Stimulated activated CD8-positive, alpha-beta memory T cell treated with anti-CD3 and anti-CD28 coated beads, Interleukin-12 subunit alpha, Interleukin-12 subunit beta, amount 100 ng/mL, for 4 hours (primary cell): ENCODE measurements at places on chromosomes 3 and 15.
A peak's percentile ranks its signal among the peaks of the same experiment; 100 is the strongest.

DNA sequence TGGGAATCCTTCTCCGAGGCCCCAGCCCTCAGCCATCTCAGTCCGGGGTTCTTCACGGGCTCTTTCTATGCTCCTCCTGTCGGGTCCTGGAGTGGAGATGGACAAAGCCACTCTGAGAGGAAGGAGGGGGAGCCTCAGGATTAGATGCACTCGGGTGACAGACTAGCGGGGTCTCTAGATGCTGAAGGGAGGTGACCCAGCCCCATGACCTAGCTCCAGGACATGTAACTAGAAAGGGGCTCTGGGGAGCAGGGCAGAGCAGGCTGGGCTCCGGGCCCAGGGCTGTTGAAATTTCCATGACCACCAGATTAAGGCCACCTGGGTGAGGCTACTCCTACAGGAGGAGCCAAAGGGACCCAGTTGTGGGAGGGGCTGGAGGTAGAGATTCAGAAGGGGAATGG lies 14.8 kb upstream of the SKIC8 start:
- no peak for DNase-seq

DNA sequence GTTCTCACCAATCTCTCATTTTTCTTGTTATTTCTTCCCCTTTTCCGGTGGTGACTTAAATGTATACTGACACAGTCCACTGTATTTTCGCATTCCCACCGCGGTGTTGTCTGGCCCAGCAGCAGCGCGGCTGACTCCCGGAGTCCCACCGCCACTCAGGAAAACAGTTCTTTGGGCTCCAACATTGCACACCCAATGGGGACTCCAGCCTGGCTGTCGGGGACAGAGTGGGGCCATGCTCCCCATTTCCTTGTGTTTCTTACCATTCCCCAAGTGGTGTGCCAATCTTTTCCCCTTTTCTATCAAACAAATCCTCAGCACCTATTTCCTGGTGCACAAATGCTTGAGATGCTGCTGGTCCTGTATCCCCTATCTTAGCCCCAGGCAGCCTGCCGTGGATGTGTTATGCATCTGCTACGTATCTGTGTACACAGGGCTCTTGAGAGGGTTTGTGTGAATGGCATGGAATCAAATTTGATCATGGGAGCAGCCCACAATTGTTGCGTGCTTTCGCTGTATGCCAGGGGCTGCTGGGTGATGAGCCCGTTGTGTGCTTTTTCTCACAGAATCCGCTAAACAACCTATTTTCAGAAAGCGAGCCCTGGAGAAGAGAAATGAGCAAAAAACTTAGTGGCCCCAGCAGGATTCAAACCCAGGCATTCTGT lies 219.1 kb upstream of the RGMA start:
- DNase-seq, result no peak

GRCh38 chr15:89662893-89663626 lies 7.8 kb upstream of the KIF7 start:
- no peak for DNase-seq

- no peak for DNase-seq
Observed at GRCh38 chr3:16697443-16698147, 92.4 kb upstream of the DAZL start.

DNA sequence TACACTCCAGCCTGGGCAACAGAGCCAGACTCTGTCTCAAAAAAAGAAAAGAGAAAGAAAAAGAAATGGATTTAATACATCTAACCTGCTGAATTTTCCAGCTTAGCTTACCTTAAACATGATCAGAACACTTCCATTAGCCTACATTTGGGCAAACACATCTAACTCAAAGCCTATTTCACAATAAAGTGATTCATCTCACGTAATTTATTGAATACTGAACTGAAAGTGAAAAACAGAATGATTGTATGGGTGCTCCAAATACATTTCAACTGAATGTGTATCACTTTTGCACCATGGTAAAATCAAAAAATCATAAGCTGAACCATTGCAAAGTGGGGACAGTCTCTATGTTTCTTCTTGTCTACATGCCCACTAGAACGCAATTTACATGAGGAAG lies 9.0 kb downstream of the PIK3R4 start:
- DNase-seq, result no peak

DNA sequence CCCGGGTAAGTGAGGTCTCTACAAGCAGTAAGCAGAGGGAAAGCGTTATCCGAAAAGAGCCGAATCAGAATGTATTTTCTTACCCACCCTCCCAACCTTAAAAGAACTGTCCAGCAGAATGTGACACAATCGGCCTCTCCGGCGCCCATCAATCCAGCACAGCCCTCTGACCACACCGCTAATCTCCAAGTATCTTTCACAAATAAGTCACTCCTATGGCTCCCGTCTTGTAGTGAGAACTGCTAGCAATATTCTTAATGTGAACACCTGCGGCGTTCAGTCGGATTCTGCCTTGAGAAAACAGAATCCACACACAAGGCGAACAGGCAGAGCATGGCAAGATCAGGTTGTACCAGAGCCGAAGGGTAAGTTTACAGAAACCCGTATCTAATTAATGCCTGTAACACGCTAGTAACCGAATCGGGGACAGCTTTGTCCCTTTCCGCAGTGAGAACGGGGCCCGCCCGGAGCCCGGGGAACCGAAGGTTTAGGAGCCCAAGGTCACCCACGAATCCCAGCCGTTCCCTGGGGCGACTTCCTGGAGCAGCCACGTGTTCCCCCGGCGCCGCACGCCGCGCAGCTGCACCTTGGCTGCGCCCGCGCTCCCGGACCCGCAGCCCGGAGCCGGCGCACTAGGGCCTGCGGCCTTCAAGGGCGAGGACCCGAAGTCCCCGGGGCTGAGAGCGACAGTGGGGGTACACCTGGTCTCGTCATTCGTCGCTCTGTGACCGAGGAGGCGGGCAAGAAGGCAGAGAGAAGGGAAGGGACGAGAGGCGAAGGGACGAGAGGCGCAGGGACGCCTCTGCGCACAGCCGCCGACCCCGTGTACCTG lies 672 bp downstream of the TFRC start:
- DNase-seq, result peak; percentile 33

- no peak for DNase-seq
Observed at GRCh38 chr3:177378168-177378567, 180.9 kb upstream of the TBL1XR1 start.

DNA sequence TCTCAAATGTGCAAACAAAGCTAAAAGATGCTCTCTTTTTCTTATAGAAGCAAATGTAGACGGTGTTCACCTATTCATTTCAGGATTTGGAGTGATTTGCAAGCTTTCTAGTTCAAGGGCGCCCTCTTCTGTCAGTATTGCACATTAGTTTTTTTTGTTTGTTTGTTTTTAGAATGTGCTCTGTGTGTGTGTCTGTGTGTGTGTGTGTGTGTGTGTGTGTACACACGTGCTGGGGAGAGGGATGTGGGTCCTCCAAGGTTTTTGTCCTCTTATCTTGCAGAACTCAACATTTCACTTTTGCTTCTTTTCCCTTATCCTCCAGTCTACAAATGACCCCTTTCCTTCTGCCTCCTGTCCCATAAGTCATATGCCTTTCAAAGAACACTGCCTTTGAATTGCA lies 23.5 kb downstream of the DNAH1 start:
- DNase-seq, result no peak

- no peak for DNase-seq
Observed at GRCh38 chr3:197507081-197507480, 48.7 kb downstream of the BDH1 start.

DNA sequence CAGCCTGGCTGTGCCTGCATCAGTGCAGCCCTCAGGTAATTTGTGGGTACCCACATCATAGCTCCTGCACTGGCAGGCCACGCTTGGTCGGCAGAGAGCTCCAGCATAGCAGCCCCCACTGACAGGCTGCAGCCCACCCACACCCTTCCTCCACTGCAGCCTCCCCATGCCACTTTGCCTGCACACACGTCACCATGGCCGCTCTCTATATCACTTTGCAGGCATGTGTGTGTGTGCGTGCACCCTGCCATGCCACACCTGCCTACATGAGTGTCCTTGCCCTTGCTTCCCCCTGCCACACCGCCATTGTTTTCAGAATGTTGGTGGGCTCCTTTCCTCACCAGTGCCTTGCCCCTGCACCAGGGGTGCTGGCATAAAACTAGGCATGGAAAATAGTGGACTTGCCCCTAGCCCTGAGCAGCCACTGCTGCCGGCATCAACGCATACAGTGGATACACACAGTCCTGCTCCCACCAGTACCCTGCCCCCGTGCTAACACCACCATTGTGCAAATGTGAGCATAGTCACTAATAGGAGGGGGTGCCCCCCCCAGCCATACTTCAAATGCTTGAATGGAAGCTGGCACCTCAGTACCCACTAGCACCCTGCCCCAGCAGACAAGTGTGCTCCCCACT lies 278.7 kb upstream of the MANF start:
- no peak for DNase-seq

- no peak for DNase-seq
Observed at GRCh38 chr3:5165698-5166097, 21.8 kb upstream of the EDEM1 start.

DNA sequence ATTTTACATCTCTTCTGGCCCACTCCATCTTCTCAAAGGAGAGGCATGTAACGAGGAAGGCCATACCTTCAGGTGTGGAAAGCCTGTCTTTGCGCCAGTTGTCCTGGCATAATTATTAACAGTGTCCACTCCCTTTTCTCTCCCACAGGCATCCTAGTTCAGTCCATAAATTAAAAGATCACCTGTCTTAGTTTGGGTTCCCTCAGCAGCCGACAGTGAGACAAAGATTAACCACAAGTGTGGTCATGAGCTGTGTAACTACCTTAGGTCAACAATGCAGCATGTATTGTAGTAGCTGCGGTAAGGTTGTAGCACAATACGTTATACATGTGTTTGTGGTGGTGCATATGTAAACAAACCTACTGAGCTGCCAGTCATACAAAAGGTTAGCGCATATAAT lies 103.3 kb upstream of the GALNT15 start:
- no peak for DNase-seq

- DNase-seq, result no peak
Observed at GRCh38 chr3:63557912-63558311, 94.6 kb upstream of the SNTN start.

DNA sequence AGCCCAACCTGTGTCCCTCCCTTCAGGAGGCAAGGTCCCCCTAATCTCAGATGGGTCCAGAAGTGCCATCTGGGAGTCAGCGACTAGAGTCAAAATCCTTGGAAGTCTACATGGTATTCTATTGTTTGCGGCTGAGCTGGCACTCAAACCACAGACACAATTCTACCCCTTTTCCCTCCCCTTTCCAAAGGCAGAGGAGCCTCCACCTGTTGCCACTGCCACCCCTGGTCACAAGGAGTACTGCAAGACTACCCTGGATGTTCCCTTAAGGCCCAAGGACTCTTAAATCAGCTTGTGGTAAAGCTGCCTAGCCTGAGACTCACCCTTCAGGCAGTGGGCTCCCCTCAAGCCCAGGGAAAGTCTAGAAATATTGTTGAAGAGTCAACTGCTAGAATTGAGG lies 4.3 kb upstream of the OR5H6 start:
- no peak for DNase-seq

- no peak for DNase-seq
Observed at GRCh38 chr15:68719672-68720071, 101.0 kb downstream of the ANP32A start.

DNA sequence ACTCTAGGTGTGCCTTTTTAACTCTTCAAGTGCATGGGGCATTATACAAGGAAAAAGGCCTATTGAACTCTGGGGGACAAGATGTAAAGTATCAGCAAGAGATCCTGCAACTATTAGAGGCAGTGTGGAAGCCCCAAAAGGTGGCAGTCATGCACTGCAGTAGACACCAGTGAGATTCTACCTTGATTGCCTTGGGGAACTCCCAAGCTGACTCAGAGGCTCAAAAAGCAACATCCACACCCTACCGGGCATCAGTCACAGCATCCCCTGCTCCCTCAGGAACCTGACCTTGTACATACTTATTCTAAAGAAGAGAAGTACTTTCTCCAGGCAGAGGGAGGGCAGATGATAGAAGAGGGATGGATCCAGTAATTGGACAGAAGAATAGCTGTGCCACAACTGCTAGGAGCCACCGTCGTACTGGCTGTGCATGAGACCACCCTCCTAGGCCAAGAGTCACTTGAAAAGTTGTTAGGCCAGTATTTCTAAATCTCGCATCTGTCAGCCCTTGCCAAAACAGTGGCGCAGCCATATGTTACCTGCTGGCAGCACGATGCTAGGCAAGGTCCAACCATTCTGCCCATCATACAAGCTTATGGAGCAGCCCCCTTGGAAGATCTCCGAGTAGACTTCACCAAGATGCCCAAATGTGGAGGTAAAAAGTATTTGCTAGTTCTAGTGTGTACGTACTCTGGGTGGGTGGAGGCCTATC lies 523.1 kb upstream of the FRG2C start:
- DNase-seq, result no peak

DNA sequence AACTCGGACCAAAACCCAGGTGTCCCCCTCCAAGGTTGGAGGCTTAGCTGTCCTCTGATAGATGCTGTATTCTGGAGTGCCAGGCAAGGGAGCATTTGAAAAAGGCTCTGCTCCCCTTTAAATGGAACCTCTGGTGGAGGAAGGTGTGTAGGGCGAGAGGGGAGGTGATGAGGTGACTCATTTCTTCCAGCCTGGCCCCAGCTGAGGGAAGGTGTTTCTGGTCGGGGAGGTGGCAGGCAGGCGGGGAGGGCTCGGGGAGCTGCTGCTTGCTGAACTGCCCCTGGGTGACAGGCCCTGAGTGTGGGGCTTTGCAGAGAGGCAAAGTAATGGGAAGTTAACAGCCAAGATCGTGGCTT lies 18.8 kb downstream of the PSTPIP1 start:
- peak; percentile 83 for DNase-seq

DNA sequence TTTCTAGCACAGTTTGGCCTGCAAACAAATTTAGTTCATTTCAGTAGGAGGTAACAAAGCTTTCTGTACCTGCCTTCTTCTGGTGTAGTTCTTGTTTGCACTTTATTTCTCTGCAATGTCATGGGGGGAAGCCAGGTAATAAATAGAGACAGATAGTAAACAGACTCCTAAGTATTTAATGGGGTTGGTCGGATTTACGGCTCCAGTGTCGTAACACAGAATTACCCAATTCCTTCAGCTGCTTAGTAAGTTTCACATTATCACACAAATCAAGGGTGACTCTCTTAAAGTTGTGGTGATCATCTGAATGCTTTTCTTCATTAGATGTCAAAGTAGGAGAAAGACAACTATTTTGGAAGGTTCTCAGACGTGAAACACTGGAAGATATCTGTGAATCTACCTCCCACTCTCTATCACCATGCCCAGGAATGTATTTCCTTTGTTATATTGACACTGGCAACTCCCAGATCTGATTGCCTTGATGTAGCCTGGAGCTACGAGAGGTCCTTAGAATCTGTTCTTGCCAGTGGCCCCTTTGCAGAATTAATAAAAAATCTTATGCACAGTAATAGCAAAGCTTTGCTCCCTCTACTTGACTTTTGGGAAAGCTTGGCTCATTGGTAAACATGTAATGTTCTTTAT lies 25.0 kb upstream of the TMC3 start:
- no peak for DNase-seq

- DNase-seq, result no peak
Observed at GRCh38 chr3:31848911-31849310, 132.2 kb downstream of the OSBPL10 start.

DNA sequence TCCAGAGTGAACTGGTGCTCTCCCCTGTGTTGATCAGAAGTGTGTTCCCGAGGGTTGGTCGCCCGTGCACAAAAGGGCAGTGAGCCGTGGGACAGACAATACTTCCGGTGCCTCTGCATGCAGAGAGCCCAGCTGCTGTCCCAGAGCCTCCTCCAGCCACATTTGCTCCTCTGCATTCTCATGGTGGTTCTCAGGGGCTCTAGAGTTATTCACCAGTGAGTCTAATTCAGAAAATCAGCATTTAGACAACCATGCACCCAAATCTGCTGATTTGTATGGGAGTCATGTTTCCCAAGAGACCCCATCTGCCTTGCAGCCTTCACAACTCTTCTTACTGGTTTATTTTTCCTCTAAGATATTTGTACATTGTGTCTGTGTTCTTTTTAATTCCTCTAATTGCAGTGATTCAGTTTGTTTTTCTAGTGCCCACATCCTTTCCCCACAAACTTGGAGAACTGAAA lies 107.0 kb upstream of the SPRED1 start:
- no peak for DNase-seq
